ENCODE measurements at places on chromosomes 2 and 18. TPM values are rescaled to one million over a fixed set of nuclear protein-coding genes. Genes with fewer than 3 reads are reported as not detected.

DNA sequence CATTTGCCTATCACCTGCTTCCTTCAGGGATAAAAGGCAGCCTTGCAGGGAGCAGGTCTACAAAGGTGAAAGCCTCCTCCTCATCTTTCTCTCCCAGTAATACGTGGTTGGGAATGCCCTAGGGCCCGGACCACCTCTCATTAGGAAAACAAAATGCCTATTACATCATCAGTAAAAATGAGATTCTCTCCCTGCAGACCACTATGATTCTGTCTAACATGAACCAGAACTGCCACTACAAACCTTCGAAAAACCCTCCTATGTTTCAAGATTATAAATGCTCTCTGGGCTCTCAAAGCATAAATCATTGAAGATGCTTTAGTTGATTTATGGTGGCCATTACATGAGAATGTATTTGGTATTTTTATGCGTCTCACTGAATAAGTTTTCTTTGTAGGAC is 108.4 kb upstream of the ARL5A start:
- DNase-seq = no peak

DNA sequence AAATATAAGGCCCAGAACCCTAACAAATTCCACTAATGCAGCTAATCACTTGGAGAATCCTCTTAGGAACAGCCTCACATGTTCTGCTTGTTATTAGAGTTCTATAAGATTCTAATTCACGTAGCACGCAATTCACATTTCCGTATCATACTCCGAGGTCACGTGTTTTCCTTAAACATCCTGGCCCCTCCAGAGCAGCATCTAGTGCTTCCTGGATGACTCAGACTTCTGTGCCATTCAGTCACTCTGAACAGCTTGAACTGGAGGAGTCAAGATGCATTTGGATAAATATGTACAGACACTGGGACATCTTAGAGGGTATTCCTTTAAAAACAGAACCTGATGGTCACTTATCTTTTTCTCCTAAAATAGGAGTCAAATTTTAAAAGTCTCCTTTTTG is 156.5 kb downstream of the MYO5B start:
- no peak for DNase-seq

Gene EIF2B4
- total RNA-seq = 43.3 TPM

DNA sequence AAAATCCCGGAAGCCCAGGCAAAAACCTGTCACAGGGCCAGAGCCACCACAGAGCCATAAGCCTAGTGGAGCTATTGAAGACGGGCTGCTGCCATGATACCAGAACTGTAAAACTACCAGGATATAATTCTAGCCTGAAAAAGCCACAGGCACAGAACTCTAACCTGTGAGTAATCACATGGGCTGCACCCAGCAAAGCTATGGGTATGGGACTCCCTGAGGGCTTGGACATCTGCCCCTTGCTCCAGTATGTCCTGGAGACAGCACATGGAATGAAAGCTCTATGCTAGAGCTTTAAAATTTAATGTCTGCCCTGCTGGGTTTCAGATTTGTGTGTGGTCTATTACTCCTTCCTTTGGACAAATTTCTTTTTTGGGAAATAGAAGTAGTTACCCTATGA is 2183.6 kb upstream of the CELF4 start:
- DNase-seq = no peak

DNA sequence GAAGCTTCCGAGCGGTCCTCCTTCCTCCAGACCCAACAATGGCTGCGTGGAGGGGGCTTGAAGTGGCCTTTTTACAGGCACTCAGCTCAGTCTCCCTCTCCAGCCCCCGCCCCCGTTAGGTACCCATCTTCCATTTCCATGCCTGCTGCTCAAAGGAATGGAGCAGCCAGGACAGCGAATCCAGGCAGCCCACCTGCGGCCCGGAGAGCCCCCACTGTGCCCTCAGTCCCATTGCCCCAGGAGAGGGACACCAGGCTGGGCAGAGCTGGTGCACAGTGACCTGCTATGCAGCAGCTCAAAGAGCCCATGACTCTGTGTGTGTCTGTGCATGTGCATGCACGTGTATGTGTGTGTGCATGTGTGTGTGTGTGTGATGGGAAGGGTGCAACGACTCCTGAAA is 10.6 kb upstream of the POMC start:
- DNase-seq = no peak

Gene CFAP53
- total RNA-seq = 0.27 TPM
